Fibroblast of lung (primary cell): ENCODE measurements at places on chromosomes 13 and 19. TPM values are rescaled to one million over a fixed set of nuclear protein-coding genes. Genes with fewer than 3 reads are reported as not detected.

GRCh38 chr13:32159137-32159869, 127.7 kb downstream of the FRY start:
- no peak for DNase-seq

- no peak for DNase-seq
These were observed 7.9 kb downstream of the DENND1C start for GRCh38 chr19:6473647-6474046.

ZNF90 gene
- total RNA-seq = 1.5 and 2.8 TPM in 2 replicates

DNA sequence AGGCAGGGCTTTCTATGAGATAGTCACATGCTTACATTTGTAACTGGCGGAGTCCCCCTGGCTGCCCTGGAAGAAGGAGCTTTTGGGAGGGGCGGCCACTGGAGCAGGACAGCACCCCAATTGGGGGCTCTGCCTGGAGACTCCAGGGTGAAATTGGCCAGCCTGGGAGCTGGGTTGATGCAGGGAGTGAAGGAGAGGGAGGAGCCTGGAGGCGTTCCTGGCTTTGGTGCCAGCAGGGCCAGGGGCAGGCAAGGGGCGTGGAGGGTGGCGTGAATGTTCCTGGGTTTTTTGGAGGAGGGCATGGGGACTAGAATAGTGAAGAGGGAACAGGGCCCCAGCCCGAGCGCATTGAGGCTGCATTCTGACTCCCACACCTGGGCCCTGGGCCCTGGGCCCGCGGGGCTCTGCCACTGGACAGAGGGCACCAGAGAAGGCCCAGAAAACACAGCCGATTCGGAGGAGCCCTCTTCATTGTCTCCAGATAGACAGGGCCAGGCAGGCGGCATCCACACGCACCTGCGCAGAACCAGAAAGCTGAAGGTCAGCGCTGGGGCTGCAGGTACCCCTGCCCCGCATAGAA, 29.5 kb downstream of the COMP start:
- no peak for DNase-seq

PMIS2 gene
- total RNA-seq = not detected in 2 replicates

CKM gene
- not detected in 2 replicates for total RNA-seq

- no peak for DNase-seq
These were observed 5.8 kb downstream of the RAB20 start for GRCh38 chr13:110555601-110556223.

DNA sequence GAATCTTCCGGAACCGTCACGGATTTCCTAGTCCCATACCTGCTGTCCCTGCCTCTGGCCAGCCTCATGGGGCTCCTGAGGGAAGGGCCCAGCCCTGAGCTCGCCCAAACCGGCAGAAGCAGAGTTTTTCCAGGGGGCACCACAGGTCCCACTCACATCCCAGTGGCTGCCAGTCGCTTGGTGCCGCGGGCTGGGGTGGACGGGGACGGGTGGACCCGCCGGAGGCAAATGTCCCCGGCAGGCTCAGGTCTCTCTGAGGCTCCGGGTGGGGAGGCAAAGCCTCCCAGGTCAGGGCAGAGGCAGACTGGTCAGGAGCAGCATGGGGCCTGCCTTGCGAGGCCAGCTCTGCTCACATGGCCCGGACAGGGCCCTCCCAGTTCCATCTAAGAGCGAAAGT, 24.8 kb downstream of the ADPRHL1 start:
- DNase-seq = no peak

- no peak for DNase-seq
These were observed 132.1 kb upstream of the SPACA7 start for GRCh38 chr13:112244061-112244460.
